AG08395 (cell line): ENCODE measurements at places on chromosomes 13 and 19.

DNA sequence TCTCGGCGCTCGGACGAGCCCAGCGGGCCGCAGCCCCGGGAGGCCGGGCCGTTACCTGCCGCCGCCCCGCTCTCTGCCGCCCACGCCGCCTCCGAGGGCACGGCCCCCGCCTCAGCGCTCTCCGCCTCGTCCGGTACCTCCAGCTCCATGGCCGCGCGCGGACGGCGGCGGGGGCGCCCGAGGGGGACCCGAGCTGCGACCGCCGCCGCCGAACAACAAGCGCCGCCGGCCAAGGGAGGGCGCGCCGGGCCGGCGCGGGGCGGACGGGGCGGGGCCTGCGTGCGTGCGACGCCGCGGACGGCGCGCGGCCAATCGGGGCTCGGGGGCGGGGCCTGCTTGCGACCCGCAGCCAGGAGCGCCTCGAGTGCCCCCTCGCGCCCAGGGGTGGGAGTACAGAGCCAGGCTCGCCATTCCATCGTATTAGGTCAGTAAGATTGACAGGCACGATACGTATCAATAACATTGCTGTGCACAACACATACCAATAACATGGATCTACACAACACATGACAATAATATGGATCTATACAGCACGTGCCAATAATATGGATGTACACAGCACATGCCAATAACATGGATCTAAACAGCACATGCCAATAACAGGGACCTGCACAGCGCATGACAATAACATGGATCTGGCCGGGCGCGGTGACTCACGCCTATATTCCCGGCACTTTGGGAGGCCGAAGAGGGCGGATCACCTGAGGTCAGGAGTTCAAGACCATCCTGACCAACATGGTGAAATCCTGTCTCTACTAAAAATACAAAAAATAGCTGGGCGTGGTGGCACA, at the start of gene PIP5K1C:
TSS of gene PIP5K1C (minus strand) at position 227 of the 791 bp plus-strand sequence. CDS start at position 149, 78 bp downstream.
- peak; percentile 96 for DNase-seq

GRCh38 chr19:16320987-16321386, 3.6 kb upstream of the KLF2 start:
- no peak for DNase-seq

DNA sequence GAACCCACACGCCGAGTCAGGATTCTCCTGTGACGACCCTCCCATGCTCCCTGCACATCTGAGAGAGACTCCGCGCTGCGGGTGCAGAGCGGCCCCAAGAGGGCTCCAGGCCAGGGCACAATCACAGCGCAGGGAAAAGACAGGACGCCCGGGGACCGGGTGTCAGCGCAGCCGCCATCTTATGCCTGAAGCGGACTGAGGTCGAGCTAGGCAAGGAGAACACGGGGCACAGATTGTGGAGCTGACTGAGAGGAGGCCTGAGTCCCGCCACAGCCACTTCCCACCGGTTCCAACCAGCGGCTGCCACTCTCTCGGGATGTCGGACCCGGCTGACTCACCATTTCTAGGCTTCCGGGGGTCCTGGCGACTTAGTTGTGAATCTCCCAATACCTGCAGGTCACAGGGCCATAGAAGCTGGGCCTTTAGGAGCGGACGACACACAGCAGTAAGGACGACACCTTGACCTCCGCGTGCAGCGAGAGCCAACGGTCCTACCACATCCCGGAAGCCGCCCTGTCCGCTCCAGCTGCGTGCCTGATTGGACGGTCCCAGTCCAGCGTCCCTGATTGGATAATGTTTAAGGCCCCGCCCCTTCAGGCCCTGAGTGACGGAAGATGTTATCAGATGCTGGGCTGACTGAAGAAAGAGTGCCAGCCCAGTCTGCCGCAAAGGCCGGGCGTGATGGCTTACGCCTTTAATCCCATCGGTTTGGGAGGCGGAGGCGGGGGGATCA, at the start of gene ZNF728:
TSS of gene ZNF728 (minus strand) at position 487 of the 733 bp plus-strand sequence. CDS start at position 341, 146 bp downstream.
- DNase-seq, result no peak

- DNase-seq, result peak; percentile 92
Observed at GRCh38 chr19:32373585-32374295, 28.3 kb downstream of the ZNF507 start.

DNA sequence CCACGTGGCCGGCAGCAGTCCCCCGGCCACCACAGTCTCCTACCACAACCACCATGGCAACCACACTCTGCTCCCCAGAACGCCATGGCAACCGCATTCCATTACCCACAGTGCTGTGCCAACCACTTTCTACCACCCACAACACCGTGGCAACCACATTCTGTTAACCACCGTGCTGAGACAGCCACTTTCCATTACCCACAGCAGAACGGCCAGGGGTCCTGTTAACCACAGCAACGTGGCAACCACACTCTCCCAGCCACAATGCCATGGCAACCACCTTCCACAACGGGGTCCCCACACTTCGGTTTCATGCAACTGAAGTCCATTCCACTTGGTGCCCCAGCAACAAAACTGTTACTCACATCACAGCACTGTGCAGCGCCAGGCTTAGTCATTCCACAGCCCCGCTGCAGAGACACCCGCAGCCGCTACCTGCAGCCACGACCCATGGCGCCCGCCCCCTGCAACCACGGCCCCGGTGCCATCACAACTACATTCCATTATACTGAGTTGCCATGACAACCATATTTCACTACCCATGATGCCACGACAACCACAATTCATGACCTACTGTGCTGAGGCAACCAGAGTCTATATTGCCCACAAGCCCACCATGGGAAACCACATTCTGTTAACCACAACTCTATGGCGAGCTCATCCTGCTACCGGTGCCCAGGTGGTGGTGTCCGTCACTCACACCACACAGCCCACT, 10.0 kb downstream of the DPF1 start:
- peak; percentile 58 for DNase-seq

- no peak for DNase-seq
Observed at GRCh38 chr19:48041877-48042580, 1.9 kb downstream of the CABP5 start.

DNA sequence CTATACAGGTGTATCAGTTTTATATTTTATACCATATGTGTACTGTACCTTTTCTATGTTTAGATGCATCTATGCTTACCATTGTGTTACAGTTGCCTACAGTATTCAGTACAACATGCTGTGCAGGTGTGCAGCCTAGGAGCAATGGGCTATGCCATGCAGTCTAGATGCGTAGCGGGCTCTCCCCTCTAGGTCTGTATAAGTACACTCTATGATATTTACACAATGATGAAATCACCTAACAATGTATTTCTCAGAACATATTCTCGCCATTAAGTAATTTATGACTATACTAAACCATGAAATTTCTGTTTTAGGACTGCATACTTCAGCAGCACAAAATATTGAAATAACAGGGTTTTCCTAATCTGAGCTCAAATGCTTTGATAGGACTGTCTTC, 179.6 kb downstream of the RFC3 start:
- no peak for DNase-seq

DNA sequence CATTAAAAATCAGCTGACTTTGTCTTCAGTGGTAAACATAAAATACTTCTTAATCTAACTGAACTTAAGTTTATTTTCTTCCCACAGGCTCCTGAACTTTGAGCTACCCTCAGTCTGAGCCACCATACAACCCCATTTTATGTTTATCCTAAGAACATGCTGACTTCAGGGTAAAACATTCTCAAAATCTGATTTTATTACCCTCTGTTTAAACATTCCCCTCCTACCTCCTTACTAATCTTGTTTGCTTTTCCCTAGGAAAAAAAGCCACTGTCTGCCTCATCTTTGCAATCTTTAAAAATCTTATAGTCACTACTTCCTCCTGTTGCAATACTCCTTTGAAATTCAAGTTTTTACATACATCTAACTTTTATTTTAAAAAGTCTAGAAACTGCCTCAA, 4.0 kb downstream of the ZNF91 start:
- no peak for DNase-seq

DNA sequence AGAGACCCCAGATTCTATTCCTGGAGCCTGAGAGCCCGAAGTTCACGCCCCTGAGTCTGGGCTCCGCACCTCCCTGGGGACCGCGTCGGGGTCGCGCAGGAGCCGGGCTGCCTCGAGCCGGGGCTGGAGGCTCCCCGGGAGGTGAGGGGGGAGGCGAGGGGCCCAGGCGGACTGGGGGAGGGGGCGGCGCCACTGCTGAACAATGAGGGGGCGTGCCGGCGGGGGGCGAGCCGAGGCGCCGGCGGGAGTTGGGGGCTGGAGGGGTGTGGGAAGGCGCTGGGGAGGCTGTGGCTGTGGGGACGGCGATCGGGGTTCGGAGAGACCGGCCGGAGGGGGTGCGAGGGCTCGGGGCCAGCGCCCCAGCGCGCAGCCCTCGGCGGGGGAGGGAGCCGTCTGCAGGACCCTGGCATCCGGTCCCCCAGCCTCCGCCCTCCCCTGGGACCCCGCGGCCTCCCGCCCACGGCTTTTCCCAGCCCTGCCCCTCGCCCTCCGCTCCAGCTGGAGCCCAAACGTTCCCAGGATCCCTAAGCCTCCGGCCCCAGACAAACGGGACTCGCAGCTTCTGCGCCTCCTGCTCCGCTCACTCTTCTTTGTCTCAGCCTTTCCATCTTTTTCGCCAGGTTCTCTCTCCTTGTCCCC, 922 bp downstream of the PLEKHG2 start:
- DNase-seq, result peak; percentile 66

GRCh38 chr19:14439014-14439413, 5.9 kb downstream of the PKN1 start:
- DNase-seq, result no peak

DNA sequence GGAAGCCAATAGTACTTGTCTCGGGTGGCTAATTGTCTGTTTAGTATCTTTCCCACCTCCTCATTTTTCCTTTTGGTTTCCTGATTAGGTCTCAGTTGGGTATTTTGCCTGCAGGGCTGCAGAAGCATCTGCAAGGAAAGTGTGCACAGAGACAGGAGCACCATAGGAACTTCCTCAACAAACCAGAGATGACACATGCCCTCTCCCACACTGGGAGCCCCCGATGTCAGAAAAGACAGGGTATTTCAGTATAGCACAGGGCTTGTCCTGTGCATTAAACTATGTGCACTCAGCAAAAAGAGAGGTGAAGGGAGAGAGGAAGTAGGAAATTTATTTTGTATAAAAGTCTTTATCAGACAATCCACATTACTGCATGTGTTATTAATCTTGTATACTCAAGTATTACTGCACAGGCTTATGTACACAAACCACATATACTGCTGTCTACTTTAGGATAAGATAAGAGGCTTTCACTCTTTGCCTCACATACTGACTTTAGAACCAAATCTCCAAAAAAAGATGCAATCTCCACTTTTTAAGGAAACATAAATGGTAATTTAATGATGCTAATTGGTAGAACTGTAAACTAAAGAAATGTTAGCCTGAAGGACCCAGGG, 501.0 kb downstream of the FOXO1 start:
- no peak for DNase-seq
